ENCODE measurements at places on chromosomes 3 and 15. TPM values are rescaled to one million over a fixed set of nuclear protein-coding genes. Genes with fewer than 3 reads are reported as not detected.

The MST1R gene
- total RNA-seq = 0.54 TPM

The PSTPIP1 gene
- total RNA-seq = 0.09 TPM

The NCKIPSD gene
- 6.9 TPM for total RNA-seq

The RPUSD2 gene
- total RNA-seq = 13.9 TPM

The HACL1 gene
- total RNA-seq = 33.0 TPM

The ETV5 gene
- total RNA-seq = 30.3 TPM

The NUP210 gene
- total RNA-seq = 0.28 TPM

The CIP2A gene
- total RNA-seq = 13.0 TPM
